ENCODE measurements at places on chromosomes 1 and 21.
A peak's percentile ranks its signal among the peaks of the same experiment; 100 is the strongest.

GRCh38 chr1:67350783-67351182, 43.1 kb downstream of the IL12RB2 start:
- DNase-seq, result no peak

- no peak for DNase-seq
Measured at GRCh38 chr1:13756557-13757315, 56.7 kb downstream of the PRDM2 start.

DNA sequence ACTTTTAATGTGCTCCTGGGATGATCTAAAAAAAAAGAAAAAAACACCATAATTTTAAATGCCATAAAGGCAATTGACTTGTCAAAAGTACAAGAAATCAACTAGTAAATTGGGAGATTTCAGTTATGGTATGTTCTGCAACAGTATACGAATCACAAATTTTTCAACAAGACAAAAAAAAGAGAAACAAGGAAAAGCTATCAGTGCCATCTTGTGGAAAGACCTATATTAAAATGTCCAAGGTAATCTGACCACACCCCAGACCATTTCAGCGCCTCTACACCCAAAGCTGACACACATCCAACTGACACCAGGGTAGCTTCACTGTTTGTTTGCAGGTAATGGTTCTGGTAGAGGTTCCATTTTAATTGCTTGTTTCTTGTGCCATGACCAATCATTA, 5.0 kb upstream of the DUSP23 start:
- DNase-seq, result no peak

DNA sequence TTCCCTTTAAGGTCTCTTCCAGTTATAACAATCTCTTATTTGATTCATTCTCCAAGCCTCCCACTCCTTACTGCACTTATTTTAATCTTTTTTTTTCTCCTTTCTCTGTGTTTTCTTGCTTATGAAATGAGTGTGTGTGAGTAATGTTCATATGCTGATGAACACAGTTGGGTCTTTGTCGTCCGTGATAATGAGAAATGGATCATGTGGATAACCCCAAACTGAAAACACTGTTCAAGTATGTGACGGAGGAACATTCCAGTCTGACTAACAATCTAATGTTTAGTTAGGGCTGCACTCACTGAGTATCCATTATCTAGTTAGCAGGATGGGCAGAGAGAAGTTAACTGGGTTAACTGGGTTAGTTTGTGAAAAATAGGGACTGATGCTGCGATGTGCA, 253.1 kb upstream of the DUSP10 start:
- no peak for DNase-seq

GRCh38 chr1:163307479-163308171, 14.1 kb upstream of the NUF2 start:
- DNase-seq, result no peak

DNA sequence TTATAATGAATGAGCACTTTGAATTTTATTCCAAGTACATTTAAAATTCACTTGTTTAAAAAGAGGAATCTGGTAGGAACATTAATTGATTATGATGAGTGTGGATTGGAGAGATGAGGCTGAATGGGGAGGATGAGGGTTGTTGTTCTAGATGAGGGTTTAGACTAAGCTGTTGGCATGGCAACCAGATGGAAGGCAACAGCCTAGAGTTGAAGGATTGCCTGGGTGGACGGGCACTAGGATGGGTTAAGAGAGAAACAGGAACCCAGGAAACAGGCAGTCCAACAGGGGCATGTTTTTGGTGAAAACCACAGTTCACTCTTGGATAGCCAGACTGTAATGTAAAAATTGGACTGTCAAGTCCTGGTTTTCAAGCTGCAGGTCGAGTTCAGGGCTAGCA, 125.5 kb downstream of the CHRM3 start:
- no peak for DNase-seq

- no peak for DNase-seq
Measured at GRCh38 chr1:246632281-246633168, 66.3 kb downstream of the CNST start.

DNA sequence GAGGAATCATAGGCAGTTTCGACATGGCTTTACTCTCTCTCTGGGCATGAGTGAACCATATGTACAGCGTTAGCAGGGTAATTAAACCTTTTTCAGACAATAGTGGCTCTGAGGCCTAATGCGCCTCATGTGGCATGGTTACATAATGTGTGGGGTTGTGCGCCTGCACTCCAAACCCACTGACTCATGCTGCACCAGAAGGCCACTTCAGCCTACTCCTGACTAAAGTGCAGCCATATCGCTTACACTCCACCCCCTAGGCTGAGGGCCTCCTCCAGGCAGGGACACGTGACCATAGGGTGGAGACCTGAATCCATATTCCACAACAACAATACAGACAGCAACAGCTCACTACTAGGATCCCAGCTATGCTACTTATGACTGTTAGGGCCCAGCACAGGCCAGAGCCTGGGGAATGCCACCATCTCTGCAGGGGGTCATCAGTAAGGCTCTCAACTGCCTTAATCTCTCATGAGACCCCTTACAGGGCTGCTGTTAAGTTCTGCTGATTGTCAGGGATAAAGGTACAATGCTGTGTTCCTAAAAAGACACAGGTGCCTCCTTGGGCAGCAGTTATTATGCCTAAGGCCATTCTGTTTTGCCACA, 13.4 kb upstream of the ODF2L start:
- DNase-seq, result no peak

DNA sequence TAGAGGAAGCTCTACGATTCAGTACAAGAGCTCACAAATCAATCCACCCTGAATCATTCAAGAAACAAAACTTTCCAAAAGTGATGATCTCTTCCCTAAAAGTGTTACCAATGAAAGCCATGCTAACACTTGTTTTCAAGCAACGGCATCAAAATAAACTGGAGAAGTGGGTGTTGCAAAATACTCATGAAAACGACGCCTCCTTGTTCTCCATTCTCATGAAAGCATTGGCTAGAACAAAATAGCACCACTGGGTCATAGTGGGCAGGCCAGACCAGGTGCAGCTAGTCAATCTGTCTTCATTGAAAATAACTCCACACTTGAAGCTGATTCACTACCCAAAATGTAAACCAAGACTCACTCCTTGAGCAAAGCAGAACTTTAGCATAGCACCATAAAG, 4.3 kb downstream of the TIAM1 start:
- no peak for DNase-seq

GRCh38 chr1:192615055-192615454, 20.9 kb upstream of the RGS13 start:
- no peak for DNase-seq

DNA sequence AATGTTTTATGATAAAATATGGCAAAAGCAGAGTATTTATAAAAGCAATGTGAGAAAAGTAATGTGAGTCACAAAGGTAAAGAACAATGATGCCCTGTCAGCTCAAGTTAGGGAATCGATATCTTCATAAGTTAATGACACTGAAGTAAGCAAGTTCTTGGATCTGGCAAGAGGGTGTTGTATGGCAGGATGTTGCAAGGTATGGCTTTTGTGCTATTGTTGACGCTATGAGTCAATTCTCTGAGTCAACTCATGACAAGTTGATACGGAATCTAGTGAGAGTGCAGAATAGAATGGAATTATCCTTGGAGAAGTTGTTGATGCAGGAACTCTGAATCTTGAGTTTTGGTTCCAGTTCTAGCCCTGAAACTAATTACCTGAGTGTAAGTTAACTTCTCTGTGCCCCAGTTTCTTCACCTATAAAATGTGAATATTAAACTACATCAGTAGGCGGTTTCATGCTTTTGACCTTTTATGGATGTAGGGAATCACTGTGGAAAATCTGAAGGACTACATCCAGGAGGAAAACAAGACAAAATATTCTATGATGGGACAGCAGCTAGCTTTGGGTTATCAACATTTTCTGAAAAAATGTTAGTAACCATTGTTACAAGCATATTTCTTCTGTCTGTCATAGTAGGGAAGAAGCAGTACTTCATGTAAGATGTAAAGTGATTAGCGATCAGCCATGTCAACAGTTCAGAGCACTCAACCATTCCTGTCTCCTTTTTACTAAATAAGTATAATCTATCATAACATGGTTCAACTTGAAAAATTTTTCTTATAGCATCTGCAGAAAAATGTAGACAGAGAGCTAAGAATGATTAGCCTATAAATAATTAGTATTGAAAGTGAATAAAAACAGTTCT, 96.9 kb downstream of the ATP6V1G3 start:
- DNase-seq, result no peak

DNA sequence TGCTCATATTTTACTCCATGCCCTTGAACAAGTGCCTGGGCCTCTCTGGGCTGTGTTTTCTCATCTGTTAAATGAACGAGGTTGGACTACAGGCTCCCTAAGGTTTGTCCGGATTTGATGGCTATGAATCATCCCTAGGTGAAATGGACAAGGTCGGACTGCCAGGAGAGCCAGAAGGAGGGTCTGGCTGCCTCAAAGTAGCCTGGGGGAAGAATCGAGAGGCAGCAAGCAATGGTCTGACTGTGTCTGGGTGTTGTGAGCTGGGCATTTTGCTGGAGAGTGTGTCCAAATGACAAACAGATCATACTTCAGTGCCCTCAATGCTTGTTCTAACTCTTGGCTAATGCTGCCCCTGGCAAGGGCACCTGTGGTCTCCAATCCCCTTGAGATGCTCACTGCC, 730.9 kb downstream of the PTPRU start:
- no peak for DNase-seq

DNA sequence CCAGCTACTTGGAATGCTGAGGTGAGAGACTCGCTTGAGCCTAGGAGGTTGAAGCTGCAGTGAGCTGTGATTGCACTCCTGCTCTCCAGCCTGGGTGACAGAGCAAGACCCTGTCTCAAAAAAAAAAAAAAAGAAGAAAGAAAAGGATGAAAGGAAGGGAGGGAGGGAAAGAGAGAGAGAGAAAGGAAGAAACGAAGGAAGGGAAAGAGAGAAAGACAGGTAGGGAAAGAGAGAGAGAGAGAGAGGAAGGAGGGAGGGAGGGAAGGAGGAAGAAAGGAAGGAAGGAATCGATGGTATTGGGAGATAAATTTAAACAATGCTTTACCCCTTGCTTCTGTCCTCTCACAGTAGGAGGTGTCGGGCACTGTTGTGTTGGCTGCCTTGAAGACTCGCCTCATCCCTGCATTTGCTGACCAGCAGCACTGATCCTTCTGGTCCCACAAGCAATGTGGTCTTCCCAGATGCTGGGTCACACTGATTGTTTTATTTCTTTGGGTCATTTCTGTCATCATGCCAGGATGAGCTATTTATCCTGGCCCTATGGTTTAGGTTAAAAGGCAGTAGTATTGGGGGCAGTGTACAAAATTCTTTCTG, 30.9 kb downstream of the GPR137B start:
- no peak for DNase-seq

DNA sequence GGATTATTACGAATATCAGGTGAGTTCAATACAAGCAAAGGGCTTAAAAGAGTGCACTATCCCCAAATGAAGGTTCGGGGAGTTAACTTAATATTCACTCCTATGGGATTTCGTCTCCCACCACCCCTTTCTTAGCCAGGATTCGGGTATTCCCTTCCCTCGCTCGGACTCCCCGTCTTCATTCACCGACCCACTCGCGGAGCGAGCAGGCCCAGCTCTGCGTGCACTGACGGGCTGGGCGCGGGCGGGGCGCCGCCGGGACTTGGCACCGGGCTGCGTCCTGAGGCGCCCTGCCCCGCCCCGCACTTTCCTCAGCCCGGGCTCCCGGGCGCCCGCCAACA, 7.7 kb upstream of the MPZL1 start:
- no peak for DNase-seq

DNA sequence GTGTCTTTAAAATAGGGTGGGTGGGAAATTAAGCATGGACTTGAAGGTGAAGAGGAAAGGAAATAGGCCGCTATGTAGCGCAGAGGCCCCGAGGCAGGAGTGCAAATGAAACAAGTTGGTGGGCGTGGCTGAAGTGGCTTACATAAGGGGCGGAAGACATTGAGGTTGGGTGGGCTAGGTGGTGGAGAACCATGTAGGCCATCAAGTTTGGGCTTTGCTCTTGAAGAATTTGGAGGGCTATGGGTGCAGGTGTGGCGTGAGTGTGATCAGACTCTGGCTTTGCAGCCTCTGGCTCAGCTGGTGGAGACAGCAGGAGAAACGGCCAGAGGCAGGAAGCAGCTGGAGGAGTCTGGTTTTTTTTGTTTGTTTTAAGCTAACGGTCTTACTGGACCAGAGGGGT, 6.7 kb downstream of the SLFNL1 start:
- no peak for DNase-seq

GRCh38 chr21:42703965-42704364, 50.5 kb downstream of the PDE9A start:
- DNase-seq, result no peak

- no peak for DNase-seq
Measured at GRCh38 chr1:182143825-182144645, 82.5 kb upstream of the ZNF648 start.

- no peak for DNase-seq
Measured at GRCh38 chr1:201636510-201636971, 97.6 kb downstream of the NAV1 start.

DNA sequence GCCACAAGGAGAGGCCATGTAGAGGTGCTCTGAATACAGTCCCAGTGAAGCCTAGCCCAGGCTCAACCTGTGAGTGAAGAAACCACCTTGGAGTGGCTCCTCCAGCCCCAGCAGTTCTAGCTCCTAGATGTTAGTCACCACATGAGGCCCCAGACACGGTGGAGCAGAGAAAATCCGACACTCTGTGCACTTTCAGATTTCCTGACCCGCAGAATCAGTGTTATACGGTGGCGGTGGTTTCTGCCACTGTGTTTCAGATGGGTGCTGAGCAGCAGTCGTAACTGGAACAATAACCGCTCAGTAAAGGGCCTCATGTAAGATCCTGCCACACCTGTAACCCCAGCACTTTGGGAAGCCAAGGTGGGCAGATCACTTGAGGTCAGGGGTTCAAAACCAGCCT, 36.1 kb upstream of the ZBTB8A start:
- DNase-seq, result no peak

DNA sequence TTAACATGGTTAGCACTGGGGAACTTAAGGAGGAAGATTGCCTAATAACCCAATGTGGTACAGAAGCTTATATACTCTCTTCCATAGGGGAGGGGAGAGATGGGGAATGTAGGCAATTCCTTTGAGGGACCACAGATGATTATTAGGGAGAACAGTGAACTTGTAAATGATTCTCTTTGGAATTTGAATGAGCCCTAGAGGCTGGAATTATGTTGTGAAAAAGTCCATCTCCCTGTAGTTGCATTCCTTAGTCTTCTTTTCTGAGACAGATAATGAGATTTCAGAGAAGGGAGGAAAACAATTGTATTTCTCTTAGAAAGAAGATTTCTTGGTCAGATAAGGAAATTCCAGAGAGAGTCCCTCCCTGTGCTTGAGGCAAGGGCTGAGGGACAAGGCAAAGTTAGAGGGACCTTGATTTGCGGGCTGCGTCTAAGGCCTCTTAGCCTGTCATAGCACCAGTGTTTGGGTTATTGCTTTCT, 89.0 kb upstream of the HMCN1 start:
- DNase-seq, result no peak

DNA sequence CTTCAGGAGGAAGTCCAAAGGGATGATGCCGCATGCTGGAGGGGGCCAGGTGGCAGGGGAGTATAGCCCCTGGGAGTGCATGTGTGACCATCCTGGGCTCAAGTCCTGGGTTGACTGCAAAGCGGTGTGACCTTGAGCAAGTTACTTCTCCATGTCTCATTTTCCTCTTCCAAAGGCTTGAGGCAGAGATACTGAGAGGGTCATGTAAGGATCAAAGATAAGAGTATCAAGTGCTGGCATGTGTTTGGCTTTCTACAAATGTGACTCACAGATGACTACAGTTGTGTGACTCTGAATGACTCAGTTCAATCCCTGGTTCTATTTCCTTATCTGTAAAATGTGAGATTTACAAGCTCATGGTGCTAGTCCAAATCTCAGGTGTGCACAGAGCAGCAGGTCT, 26.1 kb downstream of the PROK1 start:
- DNase-seq, result no peak

- peak; percentile 91 for DNase-seq
Measured at GRCh38 chr1:222643938-222644635, 26.2 kb downstream of the MIA3 start.

- DNase-seq, result no peak
Measured at GRCh38 chr1:180254854-180255253, 24.8 kb downstream of the LHX4 start.
